Activated CD8-positive, alpha-beta T cell treated with anti-CD3 and anti-CD28 coated beads for 36 hours (primary cell): ENCODE measurements at places on chromosomes 16 and 17. TPM values are rescaled to one million over a fixed set of nuclear protein-coding genes. Genes with fewer than 3 reads are reported as not detected.

DNA sequence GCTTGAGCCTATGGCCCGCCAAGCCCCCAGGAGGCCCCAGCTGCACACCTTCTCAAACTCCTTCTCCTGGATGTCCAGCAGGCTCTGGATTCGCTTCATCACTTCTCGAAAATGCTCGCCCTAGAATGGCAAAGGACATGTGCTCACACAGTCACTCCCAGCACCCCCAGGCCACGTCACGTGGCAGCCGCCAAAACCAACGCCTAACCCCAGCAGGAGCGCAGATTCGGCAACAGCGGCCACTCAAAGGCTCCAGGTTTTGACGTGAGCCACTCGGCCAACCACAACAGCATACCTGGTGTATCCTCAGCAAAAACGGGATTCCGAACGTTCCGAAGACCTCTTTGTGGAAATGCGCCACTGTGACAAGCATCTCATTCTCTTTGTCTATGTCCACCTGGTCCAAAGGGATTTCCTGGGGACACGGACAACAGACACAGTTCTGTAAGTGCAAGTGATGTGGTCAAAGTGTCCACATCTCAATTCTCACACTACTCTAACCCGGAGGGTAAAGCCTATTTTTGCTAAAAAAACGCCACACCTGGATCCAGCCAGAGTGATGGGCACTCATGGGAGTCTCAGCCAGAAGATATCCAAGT is 12.7 kb downstream of the LITAFD start:
- no peak for DNase-seq

- no peak for DNase-seq
Observed at GRCh38 chr17:58379511-58379824, 27.5 kb upstream of the SUPT4H1 start.

GRCh38 chr17:71709271-71709890 is 411.4 kb upstream of the SOX9 start:
- DNase-seq, result no peak

Gene KRTAP4-5
- total RNA-seq, result not detected
